Spinal cord (tissue), 10 donors: ENCODE measurements at places on chromosomes 7 and 10.

DNA sequence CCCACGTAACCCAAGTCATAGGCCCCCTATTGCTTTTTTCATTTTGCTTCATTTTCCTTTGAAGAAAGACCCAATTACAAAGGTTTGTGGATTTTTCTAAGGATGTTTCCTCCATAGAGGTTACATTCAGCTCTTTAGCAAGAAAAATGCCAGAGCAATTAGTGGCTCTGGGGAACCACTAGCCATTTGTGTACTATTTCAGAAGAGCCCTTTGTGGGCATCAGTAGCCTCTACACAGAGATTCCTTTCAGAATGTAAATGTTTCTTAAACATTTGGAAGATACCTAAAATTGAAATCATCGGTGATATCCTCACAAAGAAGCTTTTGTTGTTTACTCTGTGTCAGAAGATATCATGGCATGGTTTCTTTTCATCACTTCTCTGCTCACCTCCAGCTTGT is 291.0 kb upstream of the KMT2E start:
- DNase-seq, result no peak

GRCh38 chr10:88095778-88096431 is 232.5 kb downstream of the PTEN start:
- no peak for DNase-seq

DNA sequence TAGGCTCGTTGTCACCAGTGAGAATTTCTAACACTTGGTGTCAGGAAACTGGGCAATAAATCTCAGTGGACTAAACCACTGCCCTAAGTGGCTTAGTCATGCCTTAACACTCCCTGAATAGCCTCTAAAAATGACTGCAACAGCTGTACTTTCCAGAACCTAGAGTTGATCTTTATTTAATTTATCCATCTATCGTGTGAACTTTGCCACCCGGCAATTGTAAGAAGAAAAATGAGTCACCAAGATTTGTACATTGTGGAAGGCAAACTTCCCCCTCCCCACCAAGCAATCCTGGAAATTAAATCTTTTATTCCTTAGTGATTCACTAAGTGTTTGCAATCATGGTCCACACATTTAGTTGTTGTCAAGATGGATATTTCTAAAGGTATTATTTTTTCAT is 47.1 kb downstream of the NXPH1 start:
- DNase-seq, result no peak

- peak; percentile 87 for DNase-seq
Observed at GRCh38 chr10:98446661-98447221, at the start of gene HPS1. Gene HPS1 (minus strand): TSS chr10:98446935. CDS start chr10:98443240, 3,695 bp downstream.

- DNase-seq, result no peak
Observed at GRCh38 chr7:105782391-105783042, 93.9 kb downstream of the ATXN7L1 start.

DNA sequence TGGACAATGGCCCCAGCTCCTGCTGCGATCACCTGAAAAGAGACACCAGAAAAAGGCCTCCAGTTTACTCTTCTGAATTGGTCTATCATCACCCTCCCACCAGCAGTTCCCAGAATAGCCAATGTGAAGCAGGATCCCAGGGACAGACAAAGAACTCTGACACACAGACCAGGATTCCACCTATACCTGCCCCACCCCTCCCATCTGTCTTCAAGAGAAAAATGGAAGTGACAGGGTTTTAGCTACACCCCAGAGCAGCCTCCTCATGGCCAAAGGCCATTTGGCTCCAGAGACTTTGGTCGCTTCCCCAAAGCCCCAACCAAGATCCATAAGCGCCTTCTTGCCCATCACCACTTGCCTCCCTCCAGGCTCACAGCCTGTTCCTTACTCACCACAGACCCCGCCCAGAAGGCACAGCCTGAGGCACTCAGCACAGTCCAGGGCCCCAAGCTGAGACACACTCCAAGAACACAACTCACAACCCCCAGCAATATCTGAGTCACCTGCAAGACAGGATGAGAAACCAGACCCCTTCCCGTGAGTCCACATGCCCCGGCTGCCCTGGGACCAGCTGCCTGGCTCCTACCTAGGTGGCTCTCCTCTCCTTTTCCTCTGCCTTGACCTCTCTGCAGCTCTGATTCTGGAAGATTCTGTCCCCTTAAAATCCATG is 6.5 kb downstream of the TMEM176B start:
- DNase-seq, result no peak
